ENCODE measurements at places on chromosomes 16 and 17.
A peak's percentile ranks its signal among the peaks of the same experiment; 100 is the strongest.

DNA sequence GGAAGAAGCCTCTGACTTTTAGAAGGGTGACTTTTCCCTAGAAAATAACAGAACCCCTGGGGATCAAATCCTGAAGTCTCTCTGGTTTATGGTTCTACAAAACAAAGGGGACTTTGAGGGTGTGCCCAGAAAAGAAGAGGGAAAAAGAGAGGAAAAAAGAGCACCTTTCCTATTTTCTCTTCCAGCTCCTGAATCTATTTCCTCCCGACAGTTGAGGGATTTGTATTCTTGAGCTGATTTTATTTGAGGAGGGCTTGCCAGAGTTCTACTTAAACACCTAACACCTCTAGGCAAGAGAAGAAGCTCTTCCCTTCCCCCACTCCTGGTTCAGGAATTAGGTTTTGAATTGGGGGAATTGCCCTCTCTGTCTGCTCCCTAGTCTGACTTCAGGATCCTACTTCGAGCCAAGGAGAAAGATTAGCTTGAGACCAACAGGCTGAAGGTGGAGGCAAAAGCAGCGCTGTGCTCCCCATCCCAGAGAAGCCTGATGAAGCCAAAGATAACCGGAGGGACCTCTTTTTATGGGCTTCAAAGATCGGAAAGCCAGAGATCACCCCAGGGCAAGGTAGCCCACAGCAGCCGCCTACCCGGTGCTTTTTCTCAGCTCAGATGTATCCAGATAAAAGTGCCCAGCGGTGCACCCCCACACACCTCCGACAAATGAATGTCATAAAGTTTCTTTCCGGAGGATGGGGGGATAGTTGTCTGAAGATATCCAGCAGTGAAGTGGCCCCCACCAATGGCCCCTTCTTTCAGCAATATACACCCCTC is 796 bp downstream of the HOXB3 start:
- DNase-seq, result no peak

- DNase-seq, result no peak
Observed at GRCh38 chr16:66324815-66325515, 41.5 kb upstream of the CDH5 start.

DNA sequence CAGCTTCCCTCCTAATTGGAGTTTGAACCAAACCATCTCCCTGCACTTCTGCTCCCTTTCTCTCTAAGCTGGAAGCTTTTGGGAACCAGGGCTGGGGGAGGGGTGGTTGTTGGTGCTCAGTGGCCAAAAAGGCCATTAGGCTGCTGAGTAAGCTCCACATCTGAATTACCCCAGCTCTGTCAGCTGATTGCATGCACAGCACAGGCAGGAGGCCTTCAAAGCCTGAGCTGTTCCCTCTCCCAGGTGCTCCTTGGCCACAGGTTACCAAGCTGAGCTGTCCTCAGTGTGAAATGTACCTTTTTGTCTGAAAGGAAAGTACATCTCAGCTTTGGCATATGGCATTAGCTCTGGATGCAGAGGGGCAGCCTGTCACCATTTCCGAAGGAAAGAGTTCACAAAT is 6.2 kb upstream of the TBKBP1 start:
- DNase-seq, result peak; percentile 55

DNA sequence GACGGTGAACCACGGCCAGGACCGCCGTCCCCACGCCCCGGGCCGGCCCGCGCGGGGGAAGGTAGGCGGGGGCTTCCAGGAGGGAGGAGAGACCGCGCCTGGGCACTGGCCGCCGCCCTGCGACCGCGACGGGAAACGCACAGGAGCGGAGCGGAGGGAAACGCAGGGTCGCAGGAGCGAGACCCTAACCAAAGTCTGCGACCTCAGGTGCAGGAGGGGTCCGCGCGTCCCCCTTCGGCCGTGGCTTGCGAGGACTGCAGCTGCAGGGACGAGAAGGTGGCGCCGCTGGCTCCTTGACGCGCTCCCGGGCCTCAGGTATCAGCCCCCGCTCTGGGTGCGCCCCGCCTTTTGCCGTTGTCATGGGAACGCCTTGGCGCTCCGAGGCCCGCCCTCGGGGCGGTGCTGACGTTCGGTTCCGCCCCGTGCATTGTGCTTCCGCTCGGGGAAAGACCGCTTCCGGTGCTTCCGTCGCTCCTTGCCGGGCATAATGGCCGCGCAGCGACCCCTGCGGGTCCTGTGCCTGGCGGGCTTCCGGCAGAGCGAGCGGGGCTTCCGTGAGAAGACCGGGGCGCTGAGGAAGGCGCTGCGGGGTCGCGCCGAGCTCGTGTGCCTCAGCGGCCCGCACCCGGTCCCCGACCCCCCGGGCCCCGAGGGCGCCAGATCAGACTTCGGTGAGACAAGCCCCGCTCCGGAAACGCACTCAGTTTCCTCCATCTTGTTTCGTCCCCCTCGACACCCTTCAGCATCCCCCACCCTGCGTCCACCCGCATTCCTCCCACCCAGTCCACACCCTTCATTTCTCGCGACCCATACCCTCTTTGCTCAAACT is at the start of gene OVCA2:
OVCA2 (plus strand) TSS at position 462 of the 829 bp plus-strand sequence; CDS start at position 488, 26 bp downstream.
- DNase-seq, result peak; percentile 94

DNA sequence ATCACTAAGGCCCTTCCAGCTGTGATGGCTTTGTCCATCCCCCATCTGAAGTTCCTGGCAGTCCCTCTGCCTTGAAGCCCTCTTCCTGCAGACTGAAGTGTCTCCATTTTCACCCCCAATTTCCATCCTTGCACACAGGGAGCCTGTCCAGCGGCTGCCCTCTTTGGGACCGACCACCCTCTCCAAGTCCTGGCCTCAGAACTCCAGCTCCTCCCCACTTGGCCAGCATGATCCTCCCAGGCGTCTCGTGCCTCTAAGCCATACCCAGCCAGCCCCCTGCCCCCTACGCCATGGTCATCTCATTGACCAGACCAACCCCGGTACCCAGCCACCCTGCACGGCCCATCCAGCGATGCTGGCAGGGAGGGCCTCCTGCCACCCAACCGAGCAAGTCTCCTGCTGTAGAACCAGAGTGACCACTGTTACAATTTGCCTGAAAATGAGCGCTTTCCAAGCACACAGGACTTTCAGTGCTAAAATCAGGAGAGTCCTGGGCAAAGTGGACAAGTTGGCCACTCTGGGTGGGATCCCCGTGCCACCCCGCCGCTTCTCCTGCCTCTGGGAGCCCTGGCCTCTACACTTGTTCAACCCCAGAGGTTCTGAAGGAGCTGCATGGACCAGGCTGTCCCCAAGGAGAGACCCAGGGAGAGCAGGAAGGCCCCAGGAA is 362.0 kb downstream of the SEC14L1 start:
- DNase-seq, result no peak
